ENCODE measurements at places on chromosomes 4 and X.

DNA sequence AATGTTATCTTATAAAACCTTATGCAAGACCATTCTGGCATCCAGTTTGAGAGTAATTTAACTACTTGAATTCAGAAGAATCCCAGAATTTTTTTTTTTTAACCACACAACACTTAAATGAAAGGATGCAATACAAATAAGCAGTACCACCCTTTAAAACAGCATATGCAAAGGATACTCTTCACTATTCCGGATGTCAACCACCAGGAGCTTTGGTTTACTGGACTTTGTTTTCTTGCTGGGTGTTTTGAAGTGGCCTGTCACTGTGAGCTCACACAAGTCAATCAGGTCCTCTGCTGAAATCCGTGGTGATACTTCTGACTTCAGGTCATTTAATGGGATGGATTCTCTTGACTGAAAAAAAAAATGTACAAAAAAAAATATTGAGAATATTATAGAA is 200.0 kb downstream of the TBCK start:
- DNase-seq = no peak

GRCh38 chr4:94635177-94635576 is 122.6 kb upstream of the BMPR1B start:
- no peak for DNase-seq

- no peak for DNase-seq
Measured at GRCh38 chr4:174255786-174256185, 27.7 kb downstream of the FBXO8 start.

DNA sequence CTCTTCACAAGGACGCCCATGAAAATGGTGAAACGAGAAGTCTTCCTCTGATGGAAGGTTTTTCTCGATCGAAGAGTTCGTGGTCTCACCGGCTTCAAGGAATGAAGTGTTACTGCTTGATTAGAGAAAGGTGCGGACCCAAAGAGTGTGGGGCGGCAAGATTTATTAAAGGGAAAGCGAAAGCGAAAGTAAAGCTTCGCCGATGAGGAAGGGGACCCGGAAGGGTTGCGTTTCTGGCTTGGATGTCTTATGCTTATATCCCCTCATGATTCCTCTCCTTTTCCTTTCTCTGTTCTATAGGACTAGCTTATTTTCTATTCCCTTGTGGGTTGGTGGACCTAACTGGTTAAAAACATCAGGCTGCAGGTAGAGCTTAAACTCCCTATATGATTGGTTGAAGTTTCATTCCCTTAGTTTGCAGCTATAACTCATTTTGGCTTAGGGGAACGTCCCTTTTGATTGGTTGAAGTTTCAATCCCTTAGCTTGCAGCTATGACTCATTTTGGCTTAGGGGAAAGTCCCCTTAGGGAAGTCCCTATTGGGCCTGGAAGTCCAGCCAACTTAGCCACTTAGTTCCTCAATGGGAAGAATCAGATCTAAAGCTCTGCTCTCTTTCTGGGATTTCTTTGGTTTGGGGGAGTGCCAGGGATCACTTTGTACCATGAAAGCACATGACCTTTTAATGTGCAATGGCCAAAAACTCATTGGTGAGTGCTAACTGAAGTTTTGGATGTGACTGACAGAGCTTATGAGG is 1025.0 kb upstream of the PCDH10 start:
- no peak for DNase-seq

DNA sequence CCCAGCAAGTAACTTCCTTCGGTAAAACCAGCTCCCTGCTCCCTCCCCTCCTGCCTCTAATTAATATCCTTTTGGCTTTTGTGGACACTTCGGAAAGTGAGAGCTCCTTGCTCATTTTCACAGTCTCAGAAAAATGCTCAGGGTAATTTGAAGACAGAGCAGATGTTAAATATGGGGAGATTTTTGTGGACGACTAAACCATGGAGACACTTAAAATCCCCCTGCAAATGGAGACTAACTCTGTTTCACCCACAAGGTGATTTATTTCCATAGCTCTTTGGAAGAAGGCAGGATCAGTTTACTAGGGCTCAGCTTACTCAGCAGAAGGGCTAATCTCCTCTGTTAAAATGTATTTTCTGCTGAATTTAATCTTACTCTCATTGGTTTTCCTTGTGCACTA is 12.2 kb upstream of the AMOT start:
- no peak for DNase-seq

DNA sequence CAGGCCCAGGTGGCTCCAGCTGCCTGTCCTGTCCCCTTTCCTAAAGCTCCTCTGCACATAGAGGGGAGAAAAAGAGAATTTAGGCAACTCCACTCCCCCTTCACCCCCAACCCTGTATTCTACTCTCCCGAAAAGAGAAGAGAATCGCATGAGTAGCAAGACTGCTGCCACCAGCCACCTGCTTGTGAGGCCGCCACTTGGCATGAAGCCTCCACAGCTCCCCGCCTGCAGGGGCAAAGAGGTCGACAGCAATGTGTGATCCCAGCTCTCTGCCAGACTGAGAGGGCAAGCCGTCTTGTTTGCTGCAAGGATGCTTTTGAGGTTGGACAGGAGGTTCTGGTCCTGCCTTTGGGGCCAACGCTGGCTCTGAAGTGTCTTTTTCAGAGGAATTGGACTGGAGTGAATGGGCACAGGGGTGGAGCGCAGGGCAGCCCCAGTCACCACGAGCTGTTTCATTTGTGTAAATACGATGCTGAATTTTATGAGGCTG is 77.1 kb downstream of the STARD8 start:
- DNase-seq = no peak

GRCh38 chr4:177907736-177908424 is 465.6 kb upstream of the AGA start:
- no peak for DNase-seq

- DNase-seq = no peak
Measured at GRCh38 chrX:70046978-70047377, 2.8 kb downstream of the AWAT2 start.

DNA sequence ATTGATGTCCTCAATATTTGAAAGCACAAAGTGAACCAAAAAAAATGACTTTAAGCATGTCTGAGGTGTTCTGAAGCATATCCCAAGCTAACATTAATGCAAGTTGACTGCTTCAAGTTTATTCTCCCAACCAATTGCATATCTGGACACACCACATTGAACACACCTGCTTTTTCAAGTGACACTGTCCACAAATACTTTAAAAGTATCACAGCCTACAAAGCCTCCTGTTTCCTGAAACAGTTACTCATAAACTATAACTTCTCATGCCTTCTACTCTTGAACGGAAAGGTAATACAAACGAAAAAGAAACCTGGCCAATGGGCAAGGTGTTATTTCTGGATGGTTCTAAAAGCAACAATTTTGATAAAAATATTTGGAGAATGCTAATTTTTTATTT is 1.1 kb downstream of the CDKL2 start:
- no peak for DNase-seq

- no peak for DNase-seq
Measured at GRCh38 chrX:122703762-122704161, 480.3 kb upstream of the GRIA3 start.

GRCh38 chr4:47837094-47837907 is 566 bp downstream of the CORIN start:
- DNase-seq = peak; percentile 10

GRCh38 chr4:150367326-150367725 is 214.6 kb upstream of the MAB21L2 start:
- DNase-seq = no peak

GRCh38 chrX:119636419-119636818 is 30.2 kb upstream of the NKRF start:
- DNase-seq = no peak

DNA sequence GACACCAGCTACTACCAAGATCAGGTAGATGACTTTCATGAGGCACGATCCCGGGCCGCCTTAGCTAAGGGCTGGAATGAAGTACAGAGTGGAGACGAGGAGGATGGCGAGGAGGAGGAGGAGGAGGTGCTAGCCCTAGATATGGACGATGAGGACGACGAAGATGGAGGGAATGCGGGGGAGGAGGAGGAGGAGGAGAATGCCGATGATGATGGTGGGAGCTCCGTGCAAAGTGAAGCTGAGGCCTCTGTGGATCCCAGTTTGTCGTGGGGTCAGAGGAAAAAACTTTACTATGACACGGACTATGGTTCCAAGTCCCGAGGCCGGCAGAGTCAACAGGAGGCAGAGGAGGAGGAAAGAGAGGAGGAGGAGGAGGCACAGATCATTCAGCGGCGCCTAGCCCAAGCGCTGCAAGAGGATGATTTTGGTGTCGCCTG is 481 bp downstream of the UTP3 start:
- DNase-seq = no peak

DNA sequence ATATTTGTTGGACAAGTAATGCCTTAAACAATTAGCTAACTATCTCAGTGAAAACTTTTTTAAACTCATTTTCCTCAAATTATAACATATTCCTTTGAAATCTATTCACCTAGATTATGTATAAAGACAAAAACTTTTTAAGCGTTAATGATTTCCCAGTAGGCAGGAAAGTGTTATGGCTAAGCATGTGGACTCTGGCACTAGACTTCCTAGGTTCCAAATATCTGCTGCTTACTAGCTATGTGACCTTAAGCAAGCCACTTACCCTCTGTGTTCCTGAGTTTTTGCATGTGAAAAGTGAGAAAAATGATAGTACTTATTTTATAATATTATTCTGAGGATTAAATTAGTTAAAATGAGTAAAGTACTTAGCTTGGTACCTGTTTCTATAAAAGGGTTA is 301.8 kb downstream of the STPG2 start:
- no peak for DNase-seq

GRCh38 chrX:102765809-102766208 is 45.3 kb downstream of the GPRASP3 start:
- no peak for DNase-seq

- no peak for DNase-seq
Measured at GRCh38 chr4:87849612-87850011, 16.8 kb downstream of the MEPE start.

Measured in stimulated activated CD4-positive, alpha-beta T cell treated with anti-CD3 and anti-CD28 coated beads, Interleukin-15, amount 100 ng/mL, for 1 hour (primary cell).